ENCODE measurements at places on chromosomes 2 and 18.

GRCh38 chr18:36568487-36568886, 260.3 kb downstream of the TPGS2 start:
- no peak for DNase-seq

DNA sequence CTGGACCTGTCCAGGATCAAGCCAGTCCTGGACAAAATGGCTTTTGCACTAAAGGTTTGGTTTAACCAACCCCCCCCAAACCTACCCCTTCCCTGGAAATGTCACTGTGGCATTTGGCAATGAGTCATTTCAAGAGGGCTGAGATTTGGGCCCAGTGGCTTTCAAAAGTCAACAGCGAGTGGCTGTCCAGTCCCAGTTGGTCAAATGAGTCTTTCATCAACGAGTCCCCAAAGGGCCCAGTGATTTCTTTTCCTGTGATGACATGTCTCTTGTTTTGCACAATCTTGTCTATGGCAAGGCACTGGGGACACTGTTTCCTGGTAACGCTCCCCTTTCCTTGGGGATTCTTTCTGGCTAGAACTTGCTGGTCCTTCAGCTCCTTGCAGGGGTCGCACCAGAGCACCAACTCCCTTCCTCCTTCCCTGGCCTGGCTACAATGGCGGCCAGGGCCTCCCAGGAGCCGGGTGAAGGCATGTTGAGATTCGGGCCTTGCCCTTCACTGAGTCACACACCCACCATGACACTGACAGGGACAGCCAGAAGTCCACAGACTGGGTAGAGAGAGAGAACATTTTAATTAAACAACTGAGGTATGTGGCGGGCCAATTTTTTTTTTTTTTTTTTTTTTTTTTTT, 87.2 kb downstream of the SMAD7 start:
- no peak for DNase-seq

GRCh38 chr2:223943561-223944008, 1.6 kb downstream of the WDFY1 start:
- no peak for DNase-seq

DNA sequence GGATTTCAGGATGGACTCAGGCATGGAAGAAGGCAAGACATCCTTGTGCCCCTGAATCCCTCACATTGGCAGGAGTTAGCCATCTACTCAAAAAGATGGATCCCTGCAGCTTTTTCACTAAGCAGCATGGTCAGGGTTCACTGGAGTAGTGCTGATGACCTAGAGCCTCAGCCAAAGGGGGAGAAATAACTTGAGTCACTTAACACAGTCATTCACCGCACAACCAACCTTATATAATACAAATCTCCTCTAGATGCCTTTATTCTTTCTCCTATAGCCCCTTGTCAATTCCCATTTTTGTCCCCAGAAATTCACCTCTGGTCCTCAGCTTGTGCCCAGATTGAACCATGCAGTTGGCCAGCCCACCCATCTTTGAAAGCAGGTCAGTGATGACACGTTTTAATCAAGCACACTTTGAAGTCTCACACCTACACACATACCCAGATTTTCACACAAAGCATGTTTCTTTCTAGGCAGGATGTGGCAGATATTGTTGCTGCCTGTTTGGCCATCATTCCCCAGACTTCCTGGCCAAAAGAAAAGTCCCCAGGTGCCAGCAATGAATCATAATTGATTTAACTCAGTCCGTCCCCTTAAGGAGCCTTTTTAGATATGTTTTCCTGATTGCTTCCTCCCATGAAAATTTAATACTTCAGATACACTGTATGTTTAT, 84.2 kb downstream of the LBH start:
- no peak for DNase-seq

DNA sequence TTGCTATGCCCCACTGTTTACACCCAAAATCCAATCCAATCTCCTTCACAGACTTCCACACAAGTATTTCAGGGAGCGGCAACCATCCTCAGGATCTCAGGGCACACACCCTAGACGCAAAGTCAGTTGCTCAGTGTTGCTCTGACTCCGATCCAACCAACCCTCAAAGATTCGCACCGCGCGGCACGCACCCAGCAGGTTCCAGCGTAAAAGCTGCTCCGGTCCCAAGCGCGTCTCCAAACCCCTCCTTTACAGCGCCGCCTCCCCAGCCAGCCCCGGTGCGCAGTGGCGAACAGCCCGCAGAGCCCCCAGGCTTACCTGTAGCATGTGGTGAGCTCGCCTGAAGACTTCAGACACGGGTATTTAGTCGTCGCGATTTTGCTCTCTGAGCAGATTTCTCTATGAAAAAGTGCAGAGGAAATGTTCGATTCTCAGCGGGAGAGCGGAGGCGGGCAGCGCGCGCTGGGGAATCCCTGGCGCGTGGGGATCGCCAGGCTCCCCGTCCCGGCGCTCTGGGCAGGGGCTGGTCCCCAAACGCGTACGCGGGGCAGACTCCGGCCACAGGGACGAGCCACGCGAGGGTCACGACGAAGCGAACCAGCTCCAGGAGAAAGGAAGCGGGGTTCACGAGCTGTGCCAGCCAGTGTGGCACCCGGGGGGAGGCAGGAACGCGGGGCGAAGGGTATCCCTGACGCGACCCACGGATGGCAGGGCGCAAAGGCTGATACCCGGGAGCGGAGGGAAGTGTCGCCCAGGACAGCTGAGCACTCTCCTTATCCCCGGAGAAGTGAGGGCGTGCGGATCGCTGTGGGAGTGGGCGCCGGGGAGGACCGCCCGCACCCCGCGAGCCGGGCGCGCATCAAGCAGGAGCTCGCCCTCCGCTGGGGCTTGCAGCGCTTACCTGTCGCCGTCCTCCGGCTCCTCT, 650 bp downstream of the CCBE1 start:
- DNase-seq, result no peak

DNA sequence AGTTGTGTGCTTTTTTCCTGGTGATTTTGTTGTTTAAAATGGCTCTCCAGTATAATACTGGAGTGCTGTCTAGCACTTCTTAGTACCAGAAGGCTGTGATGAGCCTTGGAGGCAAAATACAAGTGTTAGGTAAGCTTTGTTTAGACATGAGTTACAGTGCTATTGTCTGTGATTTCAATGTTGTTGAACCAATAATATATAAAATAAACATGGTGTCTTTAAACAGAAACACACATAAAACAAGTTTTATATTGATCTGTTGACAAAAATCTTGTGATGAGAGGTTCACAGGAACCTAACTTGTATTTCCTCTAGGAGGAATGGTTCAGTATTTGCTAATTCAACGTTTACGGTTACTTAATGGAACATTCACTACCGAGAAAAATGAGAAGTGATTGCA, 5.0 kb upstream of the FAM171B start:
- no peak for DNase-seq

- DNase-seq, result no peak
These were observed 5.7 kb upstream of the EFR3B start for GRCh38 chr2:25036221-25036559.

DNA sequence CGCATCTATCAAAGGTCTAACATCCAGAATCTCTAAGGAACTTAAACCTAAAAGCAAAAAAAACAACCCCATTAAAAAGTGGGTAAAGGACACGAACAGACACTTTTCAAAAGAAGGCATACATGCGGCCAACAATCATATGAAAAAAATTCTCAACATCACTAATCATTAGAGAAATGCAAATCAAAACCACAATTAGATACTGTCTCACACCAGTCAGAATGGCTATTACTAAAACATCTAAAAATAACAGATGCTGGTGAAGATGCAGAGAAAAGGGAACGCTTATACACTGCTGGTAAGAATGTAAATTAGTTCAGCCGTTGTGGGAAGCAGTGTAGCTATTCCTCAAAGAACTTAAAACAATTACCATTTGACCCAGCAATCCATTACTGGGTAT, 38.0 kb downstream of the PPP3R1 start:
- no peak for DNase-seq

- no peak for DNase-seq
These were observed 21.4 kb upstream of the LTBP1 start for GRCh38 chr2:32925283-32925815.

All from stimulated activated CD8-positive, alpha-beta memory T cell treated with anti-CD3 and anti-CD28 coated beads, Interleukin-2, amount 100 ng/mL, for 1 hour (primary cell).